ENCODE measurements at places on chromosomes 3 and 15. TPM values are rescaled to one million over a fixed set of nuclear protein-coding genes. Genes with fewer than 3 reads are reported as not detected.

DNA sequence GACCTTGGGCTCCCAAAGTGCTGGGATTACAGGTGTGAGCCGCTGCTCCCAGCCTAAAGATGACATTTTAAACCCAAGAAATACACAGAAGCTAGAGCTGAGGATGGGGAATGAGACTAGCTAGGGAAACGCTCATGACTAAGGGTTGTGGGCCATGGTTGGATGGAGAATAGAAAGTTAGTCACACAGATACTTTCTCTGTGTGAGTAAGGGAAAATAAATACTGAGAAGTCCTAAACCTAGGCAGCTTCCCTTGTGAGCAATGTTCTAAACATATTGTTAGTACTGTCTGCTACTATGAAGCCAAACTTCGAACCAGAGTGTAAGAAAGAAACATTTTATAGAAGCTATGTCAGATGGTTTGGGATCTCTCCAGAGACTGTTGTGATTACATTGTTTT is 304.8 kb upstream of the STAC start:
- no peak for DNase-seq
- H3K4me1 ChIP-seq = no peaks in the 10 kb centered on the region
- no peaks in the 10 kb centered on the region for H3K36me3 ChIP-seq

DNA sequence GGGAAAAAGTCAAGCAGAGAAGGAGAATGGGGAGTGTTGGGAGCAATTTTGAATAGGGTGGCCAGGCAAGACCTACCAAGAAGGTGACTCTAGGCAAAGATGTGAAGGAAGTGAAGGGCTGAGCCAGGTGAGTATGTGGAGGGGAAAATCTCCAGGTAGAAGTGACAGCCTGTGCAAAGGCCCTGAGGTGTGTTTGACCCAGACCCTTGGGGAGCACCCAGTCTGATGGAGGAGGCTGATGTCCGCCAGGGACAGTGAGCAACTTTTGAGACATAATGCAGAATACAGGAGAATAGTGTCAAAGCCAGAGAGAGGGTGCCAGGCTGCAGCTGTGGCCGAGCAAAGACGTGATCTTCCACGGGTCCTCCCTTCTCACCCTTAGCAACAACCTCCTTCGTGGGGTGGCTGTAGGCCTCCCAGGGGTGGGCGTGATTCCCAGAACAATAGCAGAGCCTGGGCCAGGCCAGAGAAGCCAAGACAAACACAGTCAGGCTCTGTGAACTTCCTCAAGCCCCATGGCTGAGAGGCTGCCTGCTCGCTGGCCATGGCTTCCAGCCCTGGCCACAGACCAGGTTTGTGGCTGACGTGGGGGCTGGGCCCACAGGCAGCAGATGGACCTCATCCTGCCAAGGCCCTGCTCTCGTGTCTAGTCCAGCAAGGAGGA is 58.1 kb downstream of the SLC6A6 start:
- no peaks in the 10 kb centered on the region for H3K27me3 ChIP-seq
- H3K36me3 ChIP-seq = peaks cover 34% of the 10 kb centered on the region
- no peak overlapping the region for H3K4me3 ChIP-seq
- no peak for DNase-seq
- H3K4me1 ChIP-seq = peaks cover 27% of the 10 kb centered on the region

DNA sequence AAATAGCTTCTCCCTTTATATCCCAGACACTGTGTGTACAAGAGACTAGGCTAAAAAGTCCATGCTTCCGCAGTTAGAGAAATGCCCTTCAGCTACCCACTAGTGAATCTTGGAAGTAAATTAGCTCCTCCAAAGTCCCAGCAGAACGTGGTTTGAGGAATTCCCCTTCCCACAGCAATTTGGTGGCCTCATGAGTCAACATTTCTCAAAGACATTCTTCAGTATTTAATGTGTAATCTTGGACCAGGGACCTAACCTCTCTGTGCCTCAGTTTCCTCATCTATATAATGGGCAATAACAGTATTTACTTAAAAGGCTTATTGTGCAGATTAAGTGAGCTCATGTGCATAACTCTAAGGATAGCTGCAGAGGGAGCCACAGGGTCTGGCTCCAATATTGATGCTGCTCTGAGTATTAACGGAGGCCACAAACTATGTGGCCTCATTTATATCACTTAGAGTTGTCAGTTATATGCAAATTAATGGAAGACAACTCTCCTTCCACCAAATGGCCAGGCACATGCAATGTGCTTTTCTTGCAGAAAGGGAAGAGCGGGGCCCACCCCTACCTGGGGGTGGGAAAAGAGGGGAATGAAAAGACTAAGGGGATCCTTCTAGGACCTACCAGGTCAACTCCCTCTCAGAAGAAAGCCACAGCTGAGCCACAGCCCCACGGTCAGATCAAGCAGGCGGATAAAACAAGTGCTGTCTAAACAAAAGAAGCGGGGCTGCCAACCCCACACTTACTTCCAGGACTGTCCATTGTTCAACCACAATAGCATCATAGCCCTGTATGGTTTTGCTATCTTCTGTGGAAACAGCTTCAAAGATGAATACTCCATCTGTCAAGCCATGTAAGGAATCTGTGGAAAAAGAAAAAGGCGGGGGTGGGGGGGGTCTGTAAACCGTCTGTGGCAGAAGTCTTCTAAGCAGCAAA is 92.4 kb downstream of the OXNAD1 start:
- DNase-seq = no peak
- H3K4me3 ChIP-seq = no peak overlapping the region
- H3K36me3 ChIP-seq = peaks cover 63% of the 10 kb centered on the region
- no peaks in the 10 kb centered on the region for H3K27me3 ChIP-seq
- H3K27ac ChIP-seq = peak overlapping the region; percentile 17
- H3K4me1 ChIP-seq = peaks cover 38% of the 10 kb centered on the region

DNA sequence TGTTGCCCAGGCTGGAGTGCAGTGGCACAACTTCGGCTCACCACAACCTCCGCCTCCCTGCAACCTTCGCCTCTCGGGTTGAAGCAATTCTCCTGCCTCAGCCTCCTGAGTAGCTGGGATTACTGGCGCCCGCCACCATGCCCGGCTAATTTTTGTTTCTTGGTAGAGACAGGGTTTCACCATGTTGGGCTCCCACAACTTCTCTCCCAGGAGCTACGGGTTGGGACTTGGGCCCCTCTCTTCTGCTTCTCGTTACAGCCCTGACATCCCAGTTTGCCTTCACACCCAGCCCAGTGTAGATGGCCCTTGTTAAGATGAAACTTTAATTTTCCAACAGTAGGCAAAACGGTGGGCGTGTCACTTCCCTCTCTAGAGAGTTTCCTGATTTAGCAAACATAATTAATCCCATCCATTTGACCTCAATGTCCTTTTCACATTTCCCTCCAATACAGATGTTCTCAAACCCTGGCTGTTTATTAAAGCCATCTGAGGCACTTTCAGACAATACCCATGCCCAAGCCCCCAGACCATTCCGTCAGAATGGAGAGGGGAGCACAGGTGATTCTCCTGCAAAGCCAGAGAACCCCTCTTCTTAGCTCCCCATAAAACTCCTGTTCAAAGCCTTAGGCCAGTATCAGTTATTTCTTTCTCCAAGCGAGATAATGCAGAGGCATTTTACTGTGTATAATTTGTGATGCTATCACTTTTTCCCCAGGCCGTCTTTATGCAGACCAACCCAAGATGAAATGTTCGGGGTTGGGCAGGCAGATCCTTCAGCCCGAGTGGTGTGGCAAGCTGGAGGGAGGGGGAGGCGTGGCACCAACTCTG is 245.7 kb downstream of the XXYLT1 start:
- H3K27ac ChIP-seq = no peak overlapping the region
- H3K27me3 ChIP-seq = no peaks in the 10 kb centered on the region
- DNase-seq = no peak

- H3K27me3 ChIP-seq = no peaks in the 10 kb centered on the region
- peaks cover 50% of the 10 kb centered on the region for H3K36me3 ChIP-seq
- peak; percentile 38 for DNase-seq
These were observed 7.2 kb downstream of the FAH start for GRCh38 chr15:80159811-80160569.

GRCh38 chr15:44186705-44187104 is 8.4 kb downstream of the FRMD5 start:
- no peak for DNase-seq
- H3K36me3 ChIP-seq = no peaks in the 10 kb centered on the region
- H3K27ac ChIP-seq = no peak overlapping the region
- no peaks in the 10 kb centered on the region for H3K4me1 ChIP-seq

GRCh38 chr3:168284728-168285127 is 189.0 kb upstream of the GOLIM4 start:
- no peak overlapping the region for H3K4me3 ChIP-seq
- no peak overlapping the region for H3K27ac ChIP-seq
- H3K36me3 ChIP-seq = no peaks in the 10 kb centered on the region
- DNase-seq = no peak

DNA sequence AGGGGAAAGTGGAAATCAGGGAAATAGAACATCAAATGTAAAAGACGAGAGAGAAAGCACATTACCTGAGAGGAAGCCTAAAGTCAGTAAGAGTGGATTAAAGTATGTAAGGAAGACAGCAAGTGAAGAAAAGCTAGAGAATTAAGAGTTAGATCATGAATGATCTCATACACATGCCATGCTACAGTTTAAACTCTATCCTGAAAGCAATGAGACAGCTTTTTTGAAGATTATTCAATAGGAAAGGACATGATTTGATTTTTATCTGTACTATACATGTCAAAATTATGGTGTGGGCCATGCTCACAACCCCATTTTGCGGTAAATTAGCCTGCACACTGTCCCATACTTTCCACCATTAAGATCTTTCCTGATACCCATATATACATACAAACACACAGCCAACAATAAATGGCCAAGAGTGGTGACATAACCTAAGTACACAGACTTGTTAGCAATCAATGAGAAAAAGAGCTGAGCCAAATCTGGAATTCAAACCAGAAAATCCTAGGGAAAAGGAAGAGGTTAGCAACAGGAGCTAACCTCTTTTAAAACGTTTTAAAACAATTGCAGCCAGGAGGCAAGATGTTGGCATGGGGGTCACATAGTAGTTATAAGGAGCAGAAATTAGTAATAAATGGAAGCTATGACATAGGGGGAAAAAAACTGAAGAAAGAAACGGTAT is 4.5 kb downstream of the MYO9A start:
- no peak for DNase-seq
- no peak overlapping the region for H3K27ac ChIP-seq
- H3K4me1 ChIP-seq = peaks cover 23% of the 10 kb centered on the region
- no peaks in the 10 kb centered on the region for H3K36me3 ChIP-seq

GRCh38 chr3:50417637-50418033 is 58.3 kb upstream of the TMEM115 start:
- no peak overlapping the region for H3K27ac ChIP-seq
- H3K4me3 ChIP-seq = no peak overlapping the region
- no peaks in the 10 kb centered on the region for H3K36me3 ChIP-seq
- no peaks in the 10 kb centered on the region for H3K27me3 ChIP-seq

DNA sequence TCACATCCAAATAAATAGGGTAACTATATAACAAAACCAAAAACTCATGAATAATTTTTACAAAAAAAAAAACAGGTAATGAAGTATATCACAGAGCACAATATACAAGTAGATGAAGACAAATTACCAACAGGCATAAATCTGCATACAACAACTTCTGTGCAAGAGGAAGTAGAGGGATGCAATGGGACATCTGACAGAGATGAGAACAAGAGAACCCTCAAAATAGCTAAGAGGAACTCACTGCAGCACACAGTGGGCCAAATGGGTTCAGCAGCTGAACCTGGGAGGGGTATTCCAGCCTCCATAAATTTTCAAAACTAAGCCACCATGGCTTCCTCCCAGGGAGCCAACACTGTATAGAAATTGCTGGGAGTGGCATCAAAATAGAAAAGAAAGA is 9.6 kb upstream of the BTLA start:
- DNase-seq = no peak
- no peaks in the 10 kb centered on the region for H3K27me3 ChIP-seq
- peaks cover 6% of the 10 kb centered on the region for H3K36me3 ChIP-seq
- H3K4me1 ChIP-seq = peaks cover 20% of the 10 kb centered on the region
- no peak overlapping the region for H3K4me3 ChIP-seq

DNA sequence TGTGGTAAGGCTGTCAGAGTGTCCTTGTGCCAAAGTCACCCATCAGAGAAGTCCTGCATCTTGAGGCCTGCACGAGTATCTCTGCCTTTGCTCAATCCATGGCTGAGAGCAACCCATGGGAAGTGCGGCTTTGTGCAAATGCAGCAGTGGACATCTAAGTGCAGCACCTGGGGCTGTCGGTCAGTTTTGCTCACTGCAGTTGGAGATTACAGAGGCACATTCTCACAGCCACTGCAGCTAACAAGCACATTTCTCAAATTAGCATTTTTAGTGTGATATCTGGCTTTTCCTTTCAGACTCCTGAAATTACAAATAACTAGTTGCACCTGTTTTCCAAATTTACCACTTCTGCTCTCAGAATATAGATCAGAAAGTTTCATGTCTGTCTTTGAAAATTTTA is 81.5 kb upstream of the DAZL start:
- no peaks in the 10 kb centered on the region for H3K27me3 ChIP-seq
- no peaks in the 10 kb centered on the region for H3K4me1 ChIP-seq
- H3K36me3 ChIP-seq = no peaks in the 10 kb centered on the region
- DNase-seq = no peak
- no peak overlapping the region for H3K4me3 ChIP-seq

DNA sequence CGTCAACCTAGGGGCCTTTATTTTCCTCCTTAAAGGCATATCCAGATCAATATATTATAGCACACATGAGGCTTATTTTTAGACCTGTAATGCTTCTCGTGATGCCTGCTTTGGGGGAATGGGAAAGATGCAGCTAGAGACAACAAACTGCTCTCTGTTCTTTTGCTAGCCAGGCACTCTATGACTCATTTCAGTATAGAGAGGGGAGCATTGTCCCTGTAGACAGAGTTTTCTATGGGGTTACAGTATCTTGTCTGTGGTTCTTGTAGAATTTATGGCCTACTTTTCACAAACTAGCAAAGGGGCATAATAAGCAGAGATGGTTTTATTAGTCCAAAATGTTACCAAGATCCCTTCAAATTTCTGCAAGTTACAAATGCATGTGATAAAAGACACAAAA is 305.6 kb downstream of the LSAMP start:
- no peaks in the 10 kb centered on the region for H3K27me3 ChIP-seq
- no peaks in the 10 kb centered on the region for H3K36me3 ChIP-seq
- no peak for DNase-seq
- no peak overlapping the region for H3K4me3 ChIP-seq
- H3K4me1 ChIP-seq = no peaks in the 10 kb centered on the region
- no peak overlapping the region for H3K27ac ChIP-seq

GRCh38 chr3:118948146-118948545 is 86.5 kb downstream of the IGSF11 start:
- H3K4me3 ChIP-seq = no peak overlapping the region
- no peak overlapping the region for H3K27ac ChIP-seq
- peaks cover 41% of the 10 kb centered on the region for H3K4me1 ChIP-seq
- no peaks in the 10 kb centered on the region for H3K27me3 ChIP-seq

GRCh38 chr3:139909811-139910210 is 25.2 kb upstream of the CLSTN2 start:
- H3K27ac ChIP-seq = no peak overlapping the region
- H3K36me3 ChIP-seq = no peaks in the 10 kb centered on the region
- no peaks in the 10 kb centered on the region for H3K4me1 ChIP-seq
- no peak for DNase-seq

Gene UMPS
- total RNA-seq = 53.1 TPM

Gene CDHR4
- not detected for total RNA-seq

Gene C3orf18
- 41.3 TPM for total RNA-seq

Gene PDE12
- 29.9 TPM for total RNA-seq

Gene ANKRD63
- not detected for total RNA-seq

Gene CCDC9B
- total RNA-seq = 2.3 TPM
